ENCODE measurements at places on chromosomes 2 and 18.
A peak's percentile ranks its signal among the peaks of the same experiment; 100 is the strongest.

- DNase-seq = peak; percentile 95
Measured at GRCh38 chr2:239294571-239295054, 106.2 kb downstream of the HDAC4 start.

- DNase-seq = peak; percentile 89
Measured at GRCh38 chr2:85501248-85501647, 37.7 kb upstream of the MAT2A start.

DNA sequence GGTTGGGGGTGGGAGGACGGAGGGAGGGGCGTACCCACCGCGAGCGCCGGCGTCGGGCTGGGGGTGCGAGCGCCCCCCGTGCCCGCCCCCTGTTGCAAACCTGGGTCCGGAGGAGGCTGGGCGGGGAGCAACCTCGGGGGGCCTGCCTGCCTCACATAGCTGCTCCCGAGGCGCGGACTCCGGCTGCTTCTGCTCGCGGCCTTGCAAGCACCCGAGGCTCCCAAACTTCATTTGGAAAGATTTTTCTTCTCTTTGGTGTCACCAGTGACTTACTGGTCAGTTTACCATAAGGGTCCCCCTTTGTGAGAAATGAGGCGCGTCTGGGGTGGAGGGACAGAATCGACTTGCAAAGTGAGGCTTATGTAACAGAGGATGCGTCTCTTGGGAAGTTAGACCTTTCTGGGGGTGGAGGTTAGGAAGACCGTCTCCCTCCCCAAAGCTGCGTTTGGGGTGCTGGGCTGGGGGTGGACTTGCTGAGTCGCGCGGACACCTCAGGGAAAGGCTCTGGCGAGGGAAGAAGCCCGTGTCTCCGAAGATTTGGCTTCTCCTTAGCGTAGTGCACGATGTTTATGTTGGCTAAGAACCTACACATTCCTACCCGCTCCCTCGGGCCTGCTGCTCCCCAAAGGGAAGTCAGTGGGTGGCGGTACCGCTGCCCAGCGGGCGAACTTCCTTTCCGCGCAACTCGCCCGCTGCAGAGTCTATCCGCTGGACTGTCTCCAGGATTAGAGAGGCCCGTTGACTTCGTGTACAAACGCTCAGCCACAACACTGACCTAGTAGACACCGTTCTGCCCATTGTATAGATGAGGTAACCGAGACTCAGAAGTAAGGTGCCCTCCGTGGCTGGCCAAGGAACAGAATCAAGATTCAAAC is 559 bp downstream of the TMEM37 start:
- no peak for DNase-seq

- DNase-seq = no peak
Measured at GRCh38 chr18:34772887-34773286, 62.8 kb downstream of the DTNA start.

- DNase-seq = no peak
Measured at GRCh38 chr18:58668897-58669296, 2.4 kb upstream of the MALT1 start.

Data from hematopoietic multipotent progenitor cell treated with erythropoietin and hydrocortisone succinate and interleukin-3 and kit ligand, for 8 days (in vitro differentiated cells).